Kidney (tissue), 22 donors: ENCODE measurements at places on chromosomes 7 and 10.

GRCh38 chr7:149605696-149606095 is 108.1 kb upstream of the ZNF746 start:
- no peak overlapping the region for H3K4me3 ChIP-seq
- no peaks in the 10 kb centered on the region for H3K4me1 ChIP-seq
- H3K27ac ChIP-seq, result no peak overlapping the region
- H3K27me3 ChIP-seq, result no peaks in the 10 kb centered on the region

DNA sequence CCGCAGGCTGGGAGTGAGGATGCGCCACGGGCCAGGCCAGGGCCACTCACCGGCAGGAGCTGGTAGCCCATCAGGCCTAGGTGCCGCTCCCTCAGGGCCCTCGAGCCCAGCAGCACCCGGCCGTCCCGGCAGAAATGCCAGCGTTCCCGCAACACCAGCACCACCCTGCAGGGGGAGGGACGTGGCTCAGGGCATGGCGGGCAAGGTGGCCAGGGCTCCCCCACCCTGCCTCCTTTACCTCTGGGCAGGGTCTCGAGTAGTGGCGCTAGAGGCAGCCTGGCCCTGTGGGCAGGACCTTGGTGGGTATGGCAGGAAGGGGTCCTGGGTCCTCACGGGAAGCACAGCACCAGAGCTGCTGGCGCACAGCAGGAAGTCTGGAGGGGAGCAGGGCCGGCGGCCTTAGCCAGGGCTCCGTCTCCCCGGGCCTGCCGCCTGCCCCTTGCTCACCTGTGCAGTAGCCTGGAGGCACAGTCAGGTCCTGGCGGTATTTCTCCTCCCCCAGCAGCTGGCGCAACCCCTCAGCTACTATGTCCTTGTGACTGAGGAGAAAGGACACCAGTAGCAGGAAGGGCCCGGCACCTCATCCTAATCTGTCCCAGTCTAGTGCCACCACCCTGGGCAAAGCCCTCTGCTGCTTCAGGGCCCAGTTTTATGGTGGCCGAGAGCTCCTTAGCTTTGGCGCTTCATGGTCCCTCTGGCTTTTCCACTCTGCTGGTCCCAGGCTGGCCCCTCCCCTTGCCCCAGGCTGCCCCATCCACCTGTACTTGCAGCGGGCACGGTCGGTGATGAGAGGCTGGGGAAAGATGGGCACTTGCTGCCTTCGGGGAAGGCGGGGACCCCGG is 3.5 kb downstream of the FASTK start:
- peaks cover 13% of the 10 kb centered on the region for H3K36me3 ChIP-seq
- DNase-seq, result no peak
- no peaks in the 10 kb centered on the region for H3K27me3 ChIP-seq
- no peak overlapping the region for H3K27ac ChIP-seq
- no peak overlapping the region for H3K4me3 ChIP-seq
- peaks cover 6% of the 10 kb centered on the region for H3K4me1 ChIP-seq

- no peak overlapping the region for H3K27ac ChIP-seq
- H3K4me3 ChIP-seq, result no peak overlapping the region
- H3K4me1 ChIP-seq, result no peaks in the 10 kb centered on the region
- no peaks in the 10 kb centered on the region for H3K36me3 ChIP-seq
Observed at GRCh38 chr7:12749746-12750145, 62.3 kb downstream of the ARL4A start.

GRCh38 chr7:69845721-69846495 is 247.6 kb downstream of the AUTS2 start:
- no peak overlapping the region for H3K27ac ChIP-seq
- H3K27me3 ChIP-seq, result no peaks in the 10 kb centered on the region
- H3K36me3 ChIP-seq, result no peaks in the 10 kb centered on the region
- no peak overlapping the region for H3K4me3 ChIP-seq

GRCh38 chr10:778626-779330 is 89.3 kb upstream of the DIP2C start:
- H3K4me3 ChIP-seq, result no peak overlapping the region
- H3K27me3 ChIP-seq, result no peaks in the 10 kb centered on the region
- H3K36me3 ChIP-seq, result no peaks in the 10 kb centered on the region

DNA sequence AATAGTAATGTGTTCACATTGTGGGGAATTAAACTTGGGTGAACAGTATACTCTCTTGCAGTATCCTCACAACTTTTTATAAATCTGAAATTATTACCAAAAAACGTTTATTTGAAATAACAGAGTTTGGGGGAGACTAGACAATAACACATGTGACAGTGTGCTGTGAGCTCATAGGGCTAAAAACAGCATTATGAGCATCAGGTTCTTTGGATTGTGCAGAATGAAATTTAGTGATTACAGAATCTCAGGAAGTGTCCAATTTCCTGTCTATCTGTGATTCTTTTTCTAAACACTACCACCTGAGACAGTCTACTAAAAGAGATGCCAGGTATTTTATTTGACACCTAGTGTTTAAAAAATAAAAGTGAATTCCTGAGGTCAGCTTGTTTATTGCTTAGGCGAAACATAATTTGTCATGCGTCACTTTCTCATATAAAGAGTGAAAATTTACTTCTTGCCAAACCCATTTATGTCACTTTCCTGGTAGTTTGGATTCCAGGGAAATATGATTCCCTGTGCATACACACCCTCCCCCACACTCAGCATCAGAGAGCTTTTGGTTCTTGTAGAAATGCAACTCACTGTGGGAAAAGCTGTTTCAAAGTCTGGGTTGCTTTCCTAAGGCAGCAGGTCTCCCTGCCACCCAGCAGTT is 71.2 kb downstream of the AOAH start:
- DNase-seq, result peak; percentile 70
- H3K27me3 ChIP-seq, result no peaks in the 10 kb centered on the region
- no peaks in the 10 kb centered on the region for H3K36me3 ChIP-seq
- no peaks in the 10 kb centered on the region for H3K4me1 ChIP-seq
